ENCODE measurements at places on chromosomes 1 and 21. TPM values are rescaled to one million over a fixed set of nuclear protein-coding genes. Genes with fewer than 3 reads are reported as not detected.

The LCE3E gene
- not detected for polyA plus RNA-seq

The SLC44A3 gene
- polyA plus RNA-seq = 6.4 TPM

The FOXJ3 gene
- 38.9 TPM for polyA plus RNA-seq

The TSPEAR gene
- 0.53 TPM for polyA plus RNA-seq

The SEMA4A gene
- 7.7 TPM for polyA plus RNA-seq

The OR2T33 gene
- polyA plus RNA-seq = not detected

The BEST4 gene
- 0.79 TPM for polyA plus RNA-seq

The LMX1A gene
- 2.6 TPM for polyA plus RNA-seq

The ANGPTL7 gene
- polyA plus RNA-seq = 1.6 TPM

The RIMKLA gene
- 2.2 TPM for polyA plus RNA-seq

The GBP6 gene
- polyA plus RNA-seq = 0.26 TPM

The HES4 gene
- polyA plus RNA-seq = 2.3 TPM

GRCh38 chr1:152110860-152111514 is 4.3 kb downstream of the TCHH start:
- DNase-seq = peak; percentile 41

GRCh38 chr21:45404730-45405270 is at the start of gene COL18A1:
COL18A1 (plus strand) TSS chr21:45405165; CDS start chr21:45405231, 66 bp downstream.
- DNase-seq = peak; percentile 60

DNA sequence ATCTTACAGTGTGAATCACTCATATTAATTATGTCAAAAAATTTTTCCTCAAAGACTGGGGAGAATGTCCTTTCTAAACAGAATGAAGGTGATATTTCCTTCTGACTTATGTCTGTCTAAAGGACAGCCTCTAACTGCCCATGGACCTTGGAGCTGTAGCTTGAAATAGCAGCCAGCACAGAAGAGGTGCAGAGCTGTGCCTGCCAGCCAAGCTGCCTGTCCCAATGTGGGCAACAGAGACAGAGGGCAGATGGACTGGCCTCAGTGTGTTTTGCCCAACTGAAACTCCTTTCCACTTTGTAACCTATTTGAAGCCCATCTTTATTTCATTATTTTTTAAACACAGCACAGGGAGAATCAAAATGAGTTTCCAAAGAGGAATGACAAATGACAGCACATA is 97.6 kb upstream of the DYNLT5 start:
- DNase-seq = no peak

DNA sequence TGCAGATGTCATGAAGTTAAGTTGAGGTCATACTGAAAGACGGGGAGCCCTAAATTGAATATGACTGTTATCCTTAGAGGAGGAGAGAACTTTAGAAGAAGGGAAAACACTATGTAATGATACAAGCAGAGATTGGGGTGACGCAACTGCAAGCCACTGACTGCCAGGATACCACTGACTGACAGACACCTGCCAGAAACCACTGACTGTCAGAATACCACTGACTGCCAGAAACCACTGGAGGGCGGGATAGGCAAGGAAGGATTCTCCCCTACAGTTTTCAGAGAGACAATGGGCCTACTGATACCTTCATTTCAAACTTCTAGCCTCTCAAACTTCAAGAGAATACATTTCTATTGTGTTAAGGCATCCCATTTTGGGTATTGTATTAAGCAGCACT is 388.7 kb downstream of the USH2A start:
- peak; percentile 17 for DNase-seq

GRCh38 chr1:27238032-27238431 is 3.6 kb downstream of the WDTC1 start:
- DNase-seq = no peak

GRCh38 chr21:42220138-42220701 is 1.3 kb downstream of the ABCG1 start:
- DNase-seq = peak; percentile 72

GRCh38 chr21:29443411-29444010 is 144.8 kb downstream of the BACH1 start:
- no peak for DNase-seq

DNA sequence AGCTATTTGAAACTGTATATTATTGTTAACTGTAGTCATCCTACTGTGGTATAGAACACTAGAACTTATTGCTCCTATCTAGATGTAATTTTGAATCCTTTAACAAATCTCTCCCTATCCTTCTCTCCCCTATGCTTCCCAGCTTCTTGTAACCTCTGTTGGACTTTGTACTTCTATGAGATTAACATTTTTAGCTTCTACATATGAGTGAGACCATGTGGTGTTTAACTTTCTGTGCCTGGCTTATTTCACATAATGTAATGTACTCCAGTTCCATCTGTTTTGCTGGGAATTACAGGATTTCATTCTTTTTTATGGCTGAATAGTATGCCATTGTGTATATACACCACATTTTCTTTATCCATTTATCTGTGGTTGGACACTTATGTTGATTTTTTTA is 64.5 kb upstream of the KIAA1614 start:
- no peak for DNase-seq

- peak; percentile 52 for DNase-seq
These were observed 9.8 kb downstream of the RGS8 start for GRCh38 chr1:182674346-182675246.

DNA sequence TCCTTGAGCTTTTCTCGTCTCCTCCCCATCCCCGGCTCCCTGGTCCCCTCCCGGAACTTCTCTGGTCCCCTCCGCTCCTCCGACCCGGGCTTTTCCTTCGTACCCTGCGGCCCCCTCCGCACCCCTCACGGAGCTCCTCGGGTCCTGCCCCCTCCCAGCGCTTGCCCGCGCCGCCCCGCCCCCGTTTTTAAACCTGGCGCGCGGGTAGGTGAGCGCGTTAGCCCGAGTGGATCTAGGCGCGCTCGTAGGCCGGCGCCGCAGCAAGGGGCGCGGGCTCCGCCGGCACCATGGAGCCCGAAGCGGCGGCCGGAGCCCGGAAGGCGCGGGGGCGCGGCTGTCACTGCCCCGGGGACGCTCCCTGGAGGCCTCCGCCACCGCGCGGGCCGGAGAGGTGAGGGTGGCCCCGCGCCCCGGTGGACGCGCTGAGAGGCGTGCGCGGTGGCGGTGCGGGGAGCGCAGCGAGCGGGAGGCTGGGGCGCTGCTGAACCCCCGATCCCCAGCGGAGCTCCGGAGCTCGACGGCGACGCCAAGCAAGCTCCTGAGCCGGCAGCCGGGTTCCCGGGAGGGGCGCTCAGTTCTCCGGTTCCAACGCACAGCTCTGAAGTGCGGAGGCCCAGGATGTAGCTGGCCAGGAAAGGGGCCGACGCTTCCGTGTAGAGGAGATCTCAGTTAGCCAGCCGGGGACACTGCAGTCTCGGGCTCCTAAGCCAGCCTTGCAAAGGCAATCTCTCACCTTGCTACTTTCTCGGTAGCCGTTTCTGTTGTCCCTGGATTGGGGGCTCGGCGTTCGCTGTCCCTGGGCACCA is at the start of gene RIPPLY3:
Gene RIPPLY3, plus strand, starts transcription at position 217 of the 806 bp plus-strand sequence. Its CDS starts 71 bp downstream, at position 288.
- no peak for DNase-seq

GRCh38 chr1:35807614-35808449 is at the start of gene AGO4:
AGO4 (plus strand) TSS chr1:35808016; CDS start chr1:35808417, 401 bp downstream.
- peak; percentile 76 for DNase-seq

DNA sequence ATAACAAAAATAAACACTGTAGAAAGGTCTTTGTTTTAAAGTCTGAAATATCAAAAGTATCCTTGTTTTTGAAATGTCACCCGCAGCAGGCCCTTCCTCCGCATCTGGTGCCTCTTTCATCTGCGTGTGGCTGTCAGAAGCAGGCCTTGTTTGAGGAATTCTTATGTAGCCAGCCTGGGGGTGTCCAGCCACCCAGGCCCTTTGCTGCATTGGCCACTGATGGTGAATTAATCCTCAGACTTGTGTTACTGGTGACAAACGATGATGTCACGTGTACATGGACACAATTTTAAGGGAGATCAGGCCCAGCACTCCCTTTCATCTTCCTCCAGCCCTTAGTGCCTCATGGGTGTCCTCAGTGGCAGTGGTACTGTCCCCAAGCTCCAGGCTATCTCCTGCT is 208.0 kb upstream of the GALNT2 start:
- DNase-seq = no peak

- DNase-seq = peak; percentile 72
These were observed 32.1 kb downstream of the CD244 start for GRCh38 chr1:160830321-160831153.

- DNase-seq = no peak
These were observed 73.6 kb upstream of the PTGFRN start for GRCh38 chr1:116836099-116836498.

GRCh38 chr21:34590520-34590919 is 24.4 kb downstream of the RCAN1 start:
- DNase-seq = no peak

DNA sequence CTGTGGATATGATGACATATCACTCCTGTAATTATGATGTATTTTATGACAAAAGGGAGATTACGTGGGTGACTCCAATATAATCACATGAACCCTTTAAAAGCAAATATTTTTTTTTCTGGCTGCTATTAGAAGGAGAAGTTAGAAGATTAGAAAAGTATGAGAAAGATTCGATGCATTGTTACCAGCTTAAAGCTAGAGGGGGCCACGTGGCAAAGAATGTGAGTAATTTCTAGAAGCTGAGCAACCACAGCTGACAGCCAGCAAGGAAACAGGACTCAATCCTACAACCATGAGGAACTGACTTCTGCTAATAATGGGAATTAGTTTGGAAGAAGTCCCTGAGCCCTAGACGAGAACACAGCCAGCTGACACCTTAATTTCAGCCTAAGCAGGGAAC is 56.3 kb upstream of the C1orf87 start:
- DNase-seq = no peak

- no peak for DNase-seq
These were observed 7.0 kb upstream of the CDCP2 start for GRCh38 chr1:54159733-54160316.

DNA sequence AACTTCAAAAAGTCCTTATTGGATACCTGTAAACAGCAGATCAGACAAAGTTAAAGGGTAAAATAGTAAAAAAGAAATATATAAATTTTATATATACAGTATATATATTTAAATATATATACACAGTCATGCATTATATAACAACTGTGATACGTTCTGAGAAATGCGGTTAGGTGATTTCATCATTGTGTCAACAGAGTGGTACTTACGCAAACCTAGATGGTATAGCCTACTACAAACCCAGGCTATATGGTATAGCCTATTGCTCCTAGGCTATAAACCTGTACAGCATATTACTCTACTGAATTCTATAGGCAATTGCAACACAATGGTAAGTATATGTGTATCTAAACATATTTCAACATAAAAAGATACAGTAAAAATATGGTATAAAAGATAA is 222.7 kb downstream of the NUF2 start:
- no peak for DNase-seq

DNA sequence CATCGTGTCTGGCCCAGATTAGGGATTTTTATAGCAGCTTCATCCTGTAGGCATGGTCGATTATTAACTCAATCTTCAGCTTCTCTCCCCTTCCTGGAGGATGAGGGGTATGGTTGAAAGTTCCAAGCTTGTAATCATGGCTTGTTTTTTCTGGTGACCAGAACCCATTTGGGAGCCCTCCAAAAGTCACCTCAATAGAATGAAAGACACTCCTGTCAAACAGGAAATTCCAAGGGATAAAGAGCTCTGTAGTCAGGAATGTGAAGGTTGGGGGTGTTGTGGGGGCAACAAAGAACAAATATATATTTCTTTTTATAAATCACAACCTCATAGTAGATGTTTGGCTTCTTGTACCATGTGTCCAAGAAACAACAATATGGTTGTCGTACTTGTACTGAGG is 212.7 kb upstream of the ESRRG start:
- no peak for DNase-seq

DNA sequence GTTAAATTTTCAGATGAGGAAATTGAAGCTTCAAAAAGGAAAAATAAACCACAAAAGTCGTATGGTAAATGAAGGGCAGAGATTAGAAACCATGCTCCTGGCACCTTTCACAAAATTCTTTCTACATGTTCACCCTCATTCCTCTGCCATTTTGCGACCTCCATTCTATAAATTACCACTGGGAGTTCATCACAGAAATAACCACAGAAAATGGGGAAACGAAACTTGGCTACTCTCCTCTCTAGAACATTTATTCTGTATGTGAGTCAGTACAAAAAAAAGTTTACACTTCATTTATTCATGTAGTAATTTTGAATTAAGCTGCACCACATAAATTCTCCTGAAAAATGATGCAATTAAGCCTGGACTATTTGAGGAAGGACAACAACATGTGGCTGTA is 320.9 kb upstream of the C1orf87 start:
- DNase-seq = no peak

- peak; percentile 75 for DNase-seq
These were observed 122.0 kb downstream of the CDC7 start for GRCh38 chr1:91622616-91623015.

- DNase-seq = no peak
These were observed 186.0 kb downstream of the LEPR start for GRCh38 chr1:65606426-65606825.

- DNase-seq = no peak
These were observed 6.2 kb downstream of the TRAF5 start for GRCh38 chr1:211332830-211333229.

GRCh38 chr1:10662090-10662688 is 134.3 kb downstream of the CASZ1 start:
- DNase-seq = no peak

DNA sequence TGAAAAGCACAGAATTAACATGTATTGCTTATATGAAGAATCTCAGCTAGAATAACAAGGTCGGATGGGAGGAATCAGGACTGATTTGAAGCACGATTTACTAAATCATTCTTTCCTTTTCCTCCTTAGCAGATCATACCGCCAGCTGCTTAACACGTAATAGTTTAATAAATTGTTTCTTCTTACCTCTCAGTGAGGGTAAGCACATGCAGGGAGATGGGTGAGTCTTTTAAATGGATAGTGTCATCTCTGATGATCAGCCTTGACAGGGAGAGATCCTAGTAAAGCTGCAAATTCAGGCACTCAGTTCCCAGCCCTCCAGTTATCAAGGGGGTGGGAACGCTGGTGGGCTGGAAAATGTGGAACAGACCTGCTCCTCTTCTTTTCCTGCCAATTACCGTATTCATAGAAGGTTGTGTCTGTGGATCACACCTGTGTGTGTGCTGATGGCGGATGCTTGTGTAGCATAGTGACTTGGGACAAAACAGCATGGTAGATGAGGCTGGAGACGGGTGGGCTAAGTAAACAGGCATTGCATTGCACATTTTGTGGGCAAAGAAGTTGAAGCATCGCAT is 30.7 kb downstream of the NTPCR start:
- DNase-seq = no peak

All from testis (tissue), 5 donors.